ENCODE measurements at places on chromosomes 11 and 22. TPM values are rescaled to one million over a fixed set of nuclear protein-coding genes. Genes with fewer than 3 reads are reported as not detected.

The CLCF1 gene
- total RNA-seq: 4.4 TPM

The ANAPC15 gene
- 14.0 TPM for total RNA-seq

The AIFM3 gene
- total RNA-seq: 0.56 TPM

The SLC25A18 gene
- not detected for total RNA-seq

The DEFB131B gene
- total RNA-seq: not detected

The CYB5R3 gene
- total RNA-seq: 200 TPM

The HOATZ gene
- total RNA-seq: not detected
